ENCODE measurements at places on chromosomes 16 and 17.

DNA sequence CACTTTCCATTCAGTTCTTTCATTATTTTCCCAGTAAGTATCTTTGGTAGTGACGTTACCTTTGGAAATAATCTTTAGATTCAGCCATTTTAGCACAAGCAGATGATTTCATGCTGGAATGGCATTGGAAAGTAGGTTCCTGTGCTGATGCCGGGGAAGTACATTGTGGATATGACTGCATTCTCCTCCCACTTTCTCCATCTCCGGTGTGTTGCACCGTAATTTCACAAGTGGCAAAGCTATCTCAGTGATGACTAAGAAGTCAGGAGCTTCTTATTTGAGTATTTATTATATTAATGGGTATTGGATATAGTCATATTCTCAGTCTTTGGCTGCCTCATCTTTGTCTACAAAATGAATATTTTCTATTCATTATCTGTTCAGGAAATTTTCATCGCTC is 69.8 kb downstream of the MRTFB start:
- DNase-seq, result no peak

DNA sequence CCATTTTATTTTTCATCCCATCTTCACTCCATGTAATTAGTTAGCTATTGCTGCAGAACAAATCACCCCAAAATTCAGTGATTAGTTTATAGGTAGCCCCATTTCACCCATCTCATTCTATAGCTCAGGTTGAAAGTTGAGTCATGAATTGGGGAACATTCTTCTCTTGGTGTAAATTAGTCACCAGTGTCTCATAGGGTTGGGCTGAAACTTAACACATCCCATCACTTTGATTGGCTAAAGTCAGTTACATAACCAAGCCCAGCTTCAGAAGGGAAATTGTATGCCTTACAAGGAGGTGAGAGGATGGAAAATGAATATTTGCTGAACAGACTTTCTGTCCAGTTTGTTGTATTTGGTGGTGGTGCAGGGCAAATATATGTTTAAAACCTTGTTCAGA is 477.5 kb downstream of the WWOX start:
- DNase-seq, result no peak

DNA sequence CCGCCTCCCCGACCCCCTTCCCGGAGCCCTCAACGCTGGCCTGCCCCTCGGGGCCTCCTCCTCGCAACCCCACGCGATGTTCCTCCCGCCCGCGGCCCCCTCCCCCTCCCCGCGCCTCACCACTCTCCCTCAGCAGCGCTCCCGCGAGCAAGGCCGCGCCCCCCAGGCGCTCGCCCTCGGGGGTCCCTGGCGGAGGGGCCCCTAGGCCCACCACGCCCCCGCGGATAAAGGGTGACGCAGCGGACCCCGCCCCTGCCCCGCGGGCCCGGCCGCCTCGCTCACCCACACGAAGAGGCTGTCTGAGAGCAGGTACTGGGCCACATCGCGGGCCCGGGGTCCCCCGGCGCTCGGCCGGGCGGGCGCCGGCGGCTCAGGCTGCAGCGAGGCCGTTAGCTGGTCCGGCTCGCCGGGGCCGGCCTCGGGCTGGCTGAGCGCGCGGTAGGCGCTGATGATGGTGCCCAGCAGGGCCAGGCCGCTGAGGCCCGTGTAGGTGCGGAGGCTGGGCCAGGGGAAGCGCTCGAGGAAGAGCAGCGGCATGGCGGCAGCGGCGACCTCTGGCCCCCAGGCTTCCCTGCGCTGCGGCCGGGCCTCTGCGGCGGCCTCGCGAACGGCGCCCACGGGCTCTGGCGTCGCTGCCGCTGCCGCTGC is 430 bp downstream of the AMFR start:
- no peak for DNase-seq

- no peak for DNase-seq
These were observed at the start of gene SMIM36 for GRCh38 chr17:55510986-55511721. TSS of gene SMIM36 (minus strand) at chr17:55511452.

DNA sequence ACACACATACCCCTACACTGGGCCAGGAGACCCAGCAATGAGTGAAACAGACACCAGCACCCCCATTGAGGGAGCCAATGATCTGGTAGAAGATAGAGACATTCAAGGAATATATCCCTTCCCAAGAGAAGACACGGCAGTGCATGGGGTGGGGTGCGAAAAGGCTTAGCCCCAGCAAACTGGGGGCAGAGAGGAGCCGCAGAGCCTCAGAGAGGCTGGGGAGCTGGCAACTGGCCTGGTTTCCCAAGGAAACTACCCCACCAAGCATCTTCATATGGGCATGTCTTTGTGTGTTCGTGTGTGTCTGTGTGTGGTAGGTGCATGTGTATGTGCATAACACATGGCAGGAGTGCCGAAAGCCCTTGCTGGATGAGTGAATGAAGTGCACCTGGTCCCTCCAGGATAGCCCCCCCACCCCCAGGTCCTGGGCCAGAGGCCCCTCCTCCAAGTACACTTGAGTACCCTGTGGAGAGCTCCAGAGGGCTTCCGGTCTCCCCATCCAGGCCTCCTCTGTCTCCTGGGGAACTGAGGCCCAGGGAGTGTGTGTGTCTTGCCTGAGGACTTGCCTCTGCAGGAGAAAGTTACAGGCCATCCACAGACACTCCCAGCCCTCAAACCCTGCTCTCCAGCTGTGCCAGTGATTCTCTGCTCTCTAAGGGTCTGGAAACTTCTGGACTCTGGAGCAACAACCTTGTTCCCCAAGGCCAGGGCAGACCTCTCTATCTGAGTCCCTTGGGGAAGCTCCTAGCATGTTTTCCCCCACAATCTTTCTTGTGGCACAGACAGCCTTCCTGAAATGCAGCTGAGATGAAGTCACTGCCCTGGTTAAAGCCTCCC is 15.9 kb downstream of the TBX2 start:
- peak; percentile 74 for DNase-seq

GRCh38 chr16:56288019-56288418 is 96.7 kb downstream of the GNAO1 start:
- no peak for DNase-seq

DNA sequence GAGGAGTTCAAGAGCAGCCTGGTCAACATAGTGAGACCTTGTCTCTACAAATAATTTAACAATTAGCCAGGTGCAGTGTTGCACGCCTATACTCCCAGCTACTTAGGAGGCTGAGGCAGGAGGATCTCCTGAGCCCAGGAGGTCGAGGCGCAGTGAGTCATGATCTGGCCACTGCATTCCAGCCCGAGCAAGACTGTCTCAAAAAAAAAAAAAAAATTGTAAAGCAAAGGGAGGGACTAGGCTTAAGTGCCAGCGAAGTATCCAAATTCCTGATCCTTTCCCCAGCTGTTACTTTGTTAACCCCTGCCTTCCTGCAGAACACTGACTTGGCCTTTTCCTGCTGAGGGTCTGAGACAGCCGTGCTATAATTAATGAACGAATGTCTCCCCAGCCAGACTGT is 2.7 kb downstream of the GDPD3 start:
- no peak for DNase-seq

GRCh38 chr17:36092230-36092629 is 2.3 kb upstream of the CCL3 start:
- DNase-seq, result no peak

- DNase-seq, result peak; percentile 97
These were observed 54.1 kb upstream of the BCAR1 start for GRCh38 chr16:75305364-75306098.

GRCh38 chr16:76396977-76397376 is 119.8 kb downstream of the CNTNAP4 start:
- DNase-seq, result no peak

DNA sequence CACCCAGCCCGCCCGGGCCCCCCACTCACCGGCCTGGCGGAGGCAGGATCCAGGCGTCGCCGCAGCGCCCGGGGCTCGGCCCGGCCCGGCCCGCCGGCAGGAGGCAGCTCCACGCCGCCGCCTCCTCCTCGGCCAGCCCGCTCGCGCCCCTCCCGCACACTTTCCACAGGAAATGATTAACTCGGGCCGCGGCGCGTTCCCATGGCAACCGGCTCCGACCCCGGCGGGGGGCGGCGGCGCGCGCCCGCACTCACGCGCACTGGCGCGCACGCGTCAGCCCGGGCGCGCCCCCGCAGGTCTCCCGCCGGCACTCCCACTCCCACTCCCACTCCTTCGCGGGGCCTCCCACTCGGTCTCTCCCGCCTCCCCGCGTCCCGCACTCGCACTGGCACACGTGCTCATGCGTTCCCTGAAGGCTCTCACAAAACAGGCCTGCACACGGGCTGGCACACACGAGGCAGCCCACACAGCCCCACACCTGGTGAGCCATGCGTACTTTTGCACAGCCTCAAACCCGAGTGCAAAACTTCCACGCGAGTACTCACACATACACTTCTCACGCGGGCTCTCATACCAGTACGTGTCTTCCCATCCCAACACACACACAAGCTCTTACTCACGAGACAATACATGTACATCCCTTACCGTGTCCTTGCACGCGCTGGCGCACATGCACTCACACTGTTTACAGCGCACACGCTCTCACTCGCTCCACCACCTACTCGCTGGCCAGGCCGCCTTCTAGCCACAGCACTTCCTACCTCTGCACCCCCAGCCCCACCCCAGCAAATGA is at the start of gene KIFC3:
KIFC3 (minus strand) TSS at position 151 of the 793 bp plus-strand sequence. CDS start 4,248 bp downstream, outside the sequence.
- no peak for DNase-seq

- DNase-seq, result no peak
These were observed 19.5 kb downstream of the GPR179 start for GRCh38 chr17:38324141-38324697.

DNA sequence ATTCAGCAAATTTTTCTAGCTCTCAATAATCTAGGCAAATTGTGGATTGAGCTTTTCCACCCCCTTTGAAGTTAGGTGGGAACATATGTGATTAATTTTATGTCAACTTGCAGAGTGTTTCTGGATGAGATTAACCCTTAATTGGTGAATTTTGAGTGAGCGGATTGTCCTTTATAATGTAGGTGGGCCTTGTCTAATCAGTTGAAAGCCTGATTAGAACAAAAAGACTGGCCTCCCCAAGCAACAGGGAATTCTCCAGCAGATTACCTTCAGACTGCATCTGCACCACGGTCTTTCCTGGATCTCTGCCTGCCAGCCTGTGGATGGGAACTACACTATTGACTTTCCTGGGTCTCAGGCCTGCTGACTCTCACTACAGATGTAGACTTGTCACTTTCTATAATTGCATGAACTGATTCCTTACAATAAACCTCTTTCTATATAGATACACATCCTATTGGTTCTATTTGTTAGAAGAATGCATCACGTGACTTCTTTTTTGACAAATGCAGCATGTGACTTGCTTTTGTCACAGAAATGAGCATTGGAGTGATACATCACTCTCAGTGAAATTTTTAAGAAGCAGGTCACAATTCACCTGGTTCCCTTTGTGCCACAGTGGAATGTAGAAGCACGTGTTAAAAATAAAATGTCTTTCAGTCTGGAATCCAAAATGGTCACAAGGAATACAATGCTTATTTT is 1038.3 kb downstream of the CDH11 start:
- no peak for DNase-seq

GRCh38 chr17:30545024-30545423 is 67.8 kb downstream of the GOSR1 start:
- no peak for DNase-seq

DNA sequence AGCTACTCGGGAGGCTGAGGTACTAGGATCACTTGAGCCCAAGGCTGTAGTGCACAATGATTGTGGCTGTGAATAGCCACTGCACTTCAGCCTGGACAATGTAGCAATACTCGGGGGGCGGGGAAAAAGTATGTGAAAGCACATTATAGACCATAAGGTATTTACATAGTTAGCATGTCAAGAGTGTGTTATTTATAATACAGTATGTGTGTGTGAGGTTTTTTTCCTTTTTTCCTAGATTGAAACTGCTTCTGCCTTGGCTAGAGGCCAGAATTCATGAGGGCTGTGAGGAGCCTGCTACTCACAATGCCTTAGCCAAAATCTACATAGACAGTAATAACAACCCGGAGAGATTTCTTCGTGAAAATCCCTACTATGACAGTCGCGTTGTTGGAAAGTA is 30.5 kb downstream of the PTRH2 start:
- no peak for DNase-seq

DNA sequence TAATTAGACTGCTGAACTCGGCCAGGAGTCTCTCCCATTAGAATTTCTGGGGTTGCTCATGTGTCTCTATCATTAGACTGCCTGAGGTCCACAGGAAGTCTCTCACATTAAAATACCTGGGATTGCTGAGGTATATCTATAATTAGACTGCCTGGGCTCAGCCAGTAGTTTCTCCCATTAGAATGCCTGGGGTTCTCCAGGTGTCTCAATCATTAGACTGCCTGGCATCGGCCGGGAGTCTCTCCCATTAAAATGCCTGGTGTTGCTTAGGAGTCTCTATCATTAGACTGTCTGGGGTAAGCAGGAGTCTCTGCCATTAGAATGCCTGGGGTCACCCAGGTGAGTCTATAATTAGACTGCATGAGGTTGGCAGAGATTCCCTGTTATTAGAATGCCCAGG is 2233.4 kb downstream of the TP53TG3F start:
- DNase-seq, result no peak

DNA sequence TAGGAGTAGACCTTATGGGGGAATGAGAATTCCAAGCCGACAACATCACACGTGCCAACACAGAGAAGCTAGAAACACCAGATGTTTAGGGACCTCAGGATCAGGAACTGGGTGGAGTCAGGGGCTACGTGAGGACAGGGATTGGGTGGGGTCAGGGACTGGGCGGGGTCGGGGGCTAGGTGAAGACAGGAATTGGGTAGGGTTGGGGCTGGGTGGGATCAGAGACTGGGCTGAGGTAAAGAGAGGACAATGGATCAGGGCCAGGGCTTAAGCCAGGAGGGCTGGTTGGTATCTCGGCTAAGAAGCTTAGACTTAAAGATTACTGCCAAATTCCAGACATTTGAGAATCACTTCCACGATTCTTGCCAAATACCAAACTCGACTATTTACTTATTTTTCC is 11.6 kb downstream of the TEKT5 start:
- DNase-seq, result peak; percentile 49

DNA sequence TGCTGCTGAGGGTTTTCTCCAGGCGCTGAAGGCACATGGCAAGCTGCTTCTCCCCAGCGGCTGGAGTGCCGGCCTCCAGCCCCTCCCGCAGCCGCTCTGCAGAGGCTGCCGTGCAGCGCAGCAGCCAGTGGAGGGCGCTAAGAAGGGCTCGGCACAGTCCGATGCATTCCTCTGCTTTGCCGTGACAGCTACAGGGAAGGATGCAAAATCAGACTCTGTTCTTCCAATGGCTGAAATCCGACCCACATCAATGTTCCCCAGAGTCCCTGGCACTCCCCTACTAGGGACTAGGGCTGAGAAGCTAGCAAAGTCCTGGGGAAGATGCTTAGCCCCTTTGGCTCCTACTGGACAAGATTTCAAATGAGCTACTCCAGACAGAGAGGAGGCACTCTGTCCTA is 19.0 kb downstream of the MED24 start:
- no peak for DNase-seq

All from vagina (tissue), 2 donors.